ENCODE measurements at places on chromosomes 11 and 22.

DNA sequence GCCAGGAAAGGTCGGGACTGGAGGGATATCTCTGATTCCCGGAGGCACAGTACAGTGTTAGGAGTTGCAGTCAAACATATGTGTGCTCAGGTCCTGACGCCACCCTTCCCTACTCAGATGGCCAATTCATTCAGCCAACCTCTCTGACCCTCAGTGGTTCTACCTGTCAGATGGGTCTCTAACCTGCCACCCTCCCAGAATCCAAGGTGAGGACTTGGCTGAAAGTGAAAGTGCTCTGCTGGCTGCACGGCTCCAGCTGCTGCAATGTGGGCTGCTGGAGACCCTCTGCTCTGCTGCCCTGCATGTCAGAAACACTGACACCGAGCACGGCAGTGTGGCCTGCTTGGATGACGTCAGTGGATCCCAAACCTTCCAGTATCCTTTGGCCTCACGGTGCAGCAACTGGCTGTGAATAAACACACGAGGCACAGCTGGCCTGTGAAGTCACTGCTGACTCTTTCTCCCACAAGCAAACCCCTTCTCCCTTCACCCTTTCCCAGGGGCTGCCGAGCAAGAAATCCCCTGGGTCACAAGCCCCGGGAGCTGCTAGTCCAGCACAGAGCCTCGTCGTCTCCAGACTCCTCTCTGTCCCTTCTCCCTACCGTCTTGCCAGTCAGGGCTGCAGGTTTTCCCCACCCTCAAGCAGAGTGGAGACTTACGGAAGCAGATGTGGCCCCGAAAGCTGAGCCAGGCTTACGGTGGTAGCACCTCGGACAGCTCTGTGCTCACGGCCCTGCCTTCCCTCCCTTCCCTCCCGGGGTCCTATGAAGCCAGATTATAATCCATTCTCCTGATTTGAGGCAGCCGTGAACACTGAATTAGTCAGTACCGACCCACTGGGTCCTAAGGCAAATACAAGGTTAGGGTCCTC lies 24.3 kb downstream of the KIAA0930 start:
- DNase-seq, result no peak

- DNase-seq, result no peak
These were observed 17.2 kb downstream of the MYEOV start for GRCh38 chr11:69310934-69311766.

DNA sequence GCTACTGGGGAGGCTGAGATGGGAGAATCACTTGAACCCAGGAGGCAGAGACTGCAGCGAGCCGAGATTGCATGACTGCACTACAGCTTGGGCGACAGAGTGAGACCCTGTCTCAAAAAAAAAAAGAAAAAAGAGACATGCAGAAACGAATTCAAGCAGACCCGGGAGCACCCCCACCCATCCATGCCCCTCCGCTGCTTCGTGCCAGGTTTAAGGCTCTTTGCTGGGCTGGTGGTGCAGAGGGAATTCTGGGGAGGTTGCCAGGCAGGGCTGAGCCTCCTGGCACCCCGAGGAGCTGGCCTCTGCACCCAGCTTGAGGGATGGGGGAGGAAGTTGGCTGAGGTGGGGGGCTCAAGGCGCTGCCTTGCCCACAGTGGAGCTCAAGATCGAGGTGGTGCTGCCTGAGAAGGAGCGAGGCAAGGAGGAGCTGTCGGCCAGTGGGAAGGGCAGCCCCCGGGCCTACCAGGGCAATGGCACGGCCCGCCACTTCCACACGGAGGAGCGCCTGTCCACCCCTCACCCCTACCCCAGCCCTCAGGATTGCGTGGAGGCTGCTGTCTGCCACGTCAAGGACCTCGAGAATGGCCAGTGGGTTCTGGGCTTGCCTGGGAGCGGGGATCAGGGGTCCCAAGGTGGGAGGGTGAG lies 6.0 kb downstream of the AIFM3 start:
- no peak for DNase-seq

DNA sequence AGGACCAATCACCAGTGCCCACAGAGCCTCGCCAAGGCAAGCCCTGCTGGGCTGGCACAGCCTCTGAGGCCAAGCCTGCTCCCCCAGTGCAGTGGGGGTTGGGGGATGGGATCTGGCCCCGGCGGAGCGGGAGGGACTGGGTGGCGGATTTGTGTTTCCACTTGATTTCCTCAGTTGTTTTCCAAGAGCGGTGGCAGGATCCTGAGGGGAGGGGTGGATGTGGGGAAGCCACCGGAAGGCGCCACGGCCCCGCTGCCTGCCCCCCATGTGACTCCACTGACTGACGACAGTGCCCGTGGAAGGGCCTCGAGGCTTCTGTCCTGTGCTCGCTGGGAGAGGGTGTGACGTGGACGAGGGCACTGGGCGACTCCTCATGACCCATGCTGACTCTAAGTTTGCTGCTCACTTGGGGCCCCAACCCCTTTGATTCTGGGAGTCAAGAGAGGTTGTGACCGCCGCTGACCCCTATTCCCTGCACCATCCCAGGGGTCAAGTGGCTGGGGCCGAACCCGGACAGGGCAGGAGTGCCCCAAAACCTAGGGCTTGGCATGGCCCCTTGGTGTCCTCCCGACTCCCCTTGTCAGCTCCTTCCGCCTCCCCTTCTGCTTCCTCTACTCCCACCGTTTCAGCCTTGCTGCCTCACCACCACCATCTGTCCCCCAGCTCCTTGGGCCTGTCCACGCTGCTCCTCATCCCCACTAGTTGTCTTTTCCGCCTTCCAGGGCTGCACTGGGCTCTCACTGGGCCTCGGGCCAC lies 23.5 kb upstream of the PICK1 start:
- DNase-seq, result no peak

DNA sequence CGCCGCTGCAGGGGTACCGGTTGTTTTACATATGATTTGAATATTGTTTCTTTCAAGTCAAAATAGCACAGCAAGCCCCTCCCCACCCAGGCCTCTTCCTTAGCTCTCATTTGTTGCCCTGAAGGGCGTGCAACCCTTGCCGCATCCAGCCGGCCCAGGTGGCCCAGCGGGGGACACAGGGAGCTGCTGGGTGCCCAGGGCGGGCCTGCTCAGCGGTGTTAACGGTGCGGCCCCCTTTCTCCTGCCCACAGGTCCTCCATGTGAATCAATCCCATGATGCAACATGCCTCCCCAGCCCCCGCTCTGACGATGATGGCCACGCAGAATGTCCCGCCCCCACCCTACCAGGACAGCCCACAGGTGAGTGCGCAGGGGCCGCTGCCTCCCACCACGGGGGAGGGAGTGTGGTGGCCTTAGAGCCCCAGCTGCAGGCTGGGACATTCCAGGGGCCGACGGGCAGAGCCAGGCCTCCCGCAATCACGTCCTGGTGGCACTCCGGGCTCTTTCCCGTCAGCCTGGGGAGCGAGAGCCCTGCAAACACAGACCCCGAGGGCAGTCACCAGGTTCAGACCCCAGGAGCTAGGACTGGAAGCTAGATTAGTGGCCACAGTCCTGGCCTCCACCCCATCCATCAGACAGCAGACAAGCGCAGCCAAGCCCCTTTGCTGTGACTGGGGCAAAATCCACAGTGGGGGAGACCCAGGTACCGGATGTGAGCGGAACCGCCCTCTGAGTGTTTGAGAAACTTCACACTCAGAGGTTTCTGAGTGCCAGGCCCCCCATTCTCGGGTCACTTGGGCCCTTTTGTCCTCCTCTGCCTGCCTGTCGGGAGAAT lies 144.8 kb downstream of the FEZ1 start:
- no peak for DNase-seq

DNA sequence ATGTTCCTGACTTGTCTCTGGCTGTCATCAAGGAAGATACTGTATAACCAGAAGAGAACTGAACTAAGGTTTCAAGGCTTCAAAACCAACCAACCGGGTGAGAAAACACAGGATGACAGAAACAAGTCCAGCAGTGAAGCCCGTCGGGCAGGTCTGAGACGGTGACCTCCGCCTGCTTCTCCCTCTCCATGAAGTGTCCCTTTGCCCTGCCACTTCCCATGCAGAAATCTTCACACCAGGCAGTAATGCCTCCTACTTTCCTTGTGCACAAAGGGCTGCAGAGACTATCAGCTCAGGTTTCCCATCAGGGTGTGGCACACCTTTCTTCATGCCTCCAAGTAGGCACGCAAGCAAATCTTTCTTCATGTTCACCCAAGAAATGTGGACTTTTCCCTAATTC lies 24.2 kb downstream of the PRDM10 start:
- DNase-seq, result no peak

GRCh38 chr22:29313576-29314466 lies 1.7 kb downstream of the RASL10A start:
- DNase-seq, result no peak

- no peak for DNase-seq
These were observed 119.7 kb upstream of the BID start for GRCh38 chr22:17893900-17894535.

DNA sequence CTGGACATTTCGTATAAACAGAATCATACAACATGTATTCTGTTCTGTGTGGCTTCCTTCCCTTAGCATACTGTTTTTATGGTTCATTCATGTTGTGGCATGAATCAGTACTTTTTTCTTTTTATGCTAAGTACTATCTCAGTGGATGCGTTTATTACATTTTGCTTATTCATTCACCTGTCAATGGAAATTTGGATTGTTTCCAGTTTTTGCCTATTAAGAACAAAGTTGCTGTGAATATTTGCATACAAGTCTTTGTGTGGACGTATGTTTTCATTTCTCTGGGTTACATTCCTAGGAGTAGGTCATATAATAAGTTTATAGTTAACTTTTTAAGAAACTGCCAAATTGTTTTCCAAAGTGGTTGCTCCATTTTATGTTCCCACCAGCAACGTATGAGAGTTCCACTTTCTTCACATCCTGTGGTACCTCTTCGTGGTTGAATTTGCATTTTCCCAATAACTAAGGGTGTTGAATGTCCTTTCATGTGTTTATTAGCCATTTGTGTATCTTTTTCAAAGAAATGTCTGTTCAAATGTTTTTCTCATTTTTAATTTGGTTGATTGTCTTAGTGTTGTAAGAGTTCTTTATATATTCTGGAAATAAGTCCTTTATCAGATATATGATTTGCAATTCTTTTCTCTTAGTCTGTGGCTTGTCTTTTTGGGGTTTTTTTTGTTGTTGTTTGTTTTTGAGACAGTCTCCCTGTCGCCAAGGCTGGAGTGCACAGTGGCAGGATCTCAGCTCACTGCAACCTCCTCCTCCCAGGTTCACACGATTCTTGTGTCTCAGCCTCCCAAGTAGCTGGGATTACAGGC lies 46.0 kb upstream of the MICAL2 start:
- DNase-seq, result no peak

GRCh38 chr22:18909556-18909955 lies 3.4 kb downstream of the DGCR6 start:
- DNase-seq, result no peak

GRCh38 chr22:49356428-49356827 lies 471.2 kb downstream of the BRD1 start:
- DNase-seq, result no peak

DNA sequence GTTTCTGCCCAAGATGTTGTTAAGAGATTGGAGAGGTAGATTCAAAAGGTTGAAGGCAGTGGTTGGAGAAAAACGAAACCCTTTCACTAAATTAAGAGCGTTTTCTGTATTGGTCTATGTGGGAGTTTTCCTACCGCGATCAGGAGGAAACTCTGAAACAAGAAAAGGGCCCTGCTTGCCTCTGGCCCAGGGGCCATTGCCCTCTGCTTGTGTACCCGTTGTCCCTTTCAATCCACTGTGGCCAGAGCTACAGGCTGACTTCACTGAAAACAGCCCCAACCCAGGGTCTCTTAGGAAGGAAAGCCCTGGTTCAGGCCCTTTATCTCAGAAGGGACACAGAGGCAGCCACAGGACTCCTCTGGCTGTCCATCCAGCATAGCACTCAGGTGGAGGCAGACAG lies 99.1 kb downstream of the CSNK2A3 start:
- no peak for DNase-seq

DNA sequence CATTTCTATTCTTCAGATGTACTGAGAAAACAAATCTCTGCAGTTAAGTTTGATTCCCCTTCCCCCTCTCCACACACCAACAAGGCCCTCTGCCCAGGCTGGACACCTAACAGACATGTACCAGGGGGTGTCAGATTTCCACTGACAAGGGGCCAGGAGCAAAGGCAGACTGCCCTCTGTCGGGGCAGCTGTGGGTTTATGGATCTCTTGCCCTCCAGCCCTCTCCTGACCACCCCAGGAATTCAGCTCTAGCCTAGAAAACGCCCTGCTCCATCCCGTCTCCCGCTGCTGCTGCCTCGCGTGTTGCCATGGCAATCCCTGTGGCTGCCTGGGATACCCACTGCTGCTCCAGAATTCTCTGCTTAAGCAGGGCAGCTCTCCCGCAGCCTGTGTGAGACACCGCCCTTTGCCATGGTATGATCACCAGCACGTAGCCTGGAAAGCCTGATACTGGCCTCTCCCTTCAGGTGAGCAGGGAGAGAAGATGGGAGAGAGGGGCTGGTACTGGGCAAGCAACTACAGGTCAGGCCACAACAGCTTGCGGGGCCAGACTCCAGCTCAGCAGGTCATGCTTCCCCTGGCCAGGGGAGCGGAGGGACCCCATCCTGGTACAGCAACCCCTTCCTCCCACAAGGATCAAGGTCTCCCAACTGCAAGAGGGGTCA lies 41.6 kb downstream of the BUD13 start:
- DNase-seq, result no peak

GRCh38 chr11:93482556-93482955 lies 60.6 kb downstream of the SMCO4 start:
- no peak for DNase-seq

DNA sequence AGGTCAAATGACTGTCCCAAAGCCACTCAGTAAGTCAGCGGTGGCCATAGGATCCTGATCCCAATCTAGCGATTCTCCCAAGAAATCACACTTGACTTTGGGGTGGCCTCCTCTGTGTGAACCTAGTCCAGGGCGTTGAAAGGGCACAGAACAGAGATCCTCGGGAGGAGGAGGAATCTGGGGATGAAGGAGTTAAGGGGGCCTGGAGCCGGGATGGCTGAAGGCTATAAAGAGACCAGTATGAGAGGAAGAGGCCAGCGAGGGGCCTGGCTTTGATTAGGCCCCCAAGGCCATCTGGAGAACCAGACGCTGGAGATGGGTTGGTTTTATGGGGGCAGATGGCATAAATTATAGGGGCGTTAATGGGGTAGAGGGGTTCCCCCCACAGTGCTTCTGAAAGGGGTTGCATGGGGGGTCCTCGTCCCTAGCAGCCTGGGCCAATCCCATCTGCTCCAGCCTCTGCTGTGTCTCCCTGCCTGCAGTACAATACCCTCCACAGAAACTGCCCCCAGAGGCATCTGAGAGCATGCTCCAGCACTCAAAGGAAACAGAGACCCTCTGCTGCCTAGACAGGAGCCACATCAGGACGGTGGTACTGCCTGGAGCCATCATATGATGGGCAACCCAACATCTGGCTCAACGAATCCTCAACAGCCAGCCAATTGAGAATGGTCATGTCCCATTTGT lies 35.2 kb upstream of the TRIM29 start:
- no peak for DNase-seq

- DNase-seq, result no peak
These were observed 100.4 kb downstream of the ARL14EP start for GRCh38 chr11:30423279-30423648.

Measured in MCF 10A (cell line).